Ovary (tissue), 10 donors: ENCODE measurements at places on chromosomes 6 and 20. TPM values are rescaled to one million over a fixed set of nuclear protein-coding genes. Genes with fewer than 3 reads are reported as not detected.

The GJA10 gene
- total RNA-seq, result not detected

DNA sequence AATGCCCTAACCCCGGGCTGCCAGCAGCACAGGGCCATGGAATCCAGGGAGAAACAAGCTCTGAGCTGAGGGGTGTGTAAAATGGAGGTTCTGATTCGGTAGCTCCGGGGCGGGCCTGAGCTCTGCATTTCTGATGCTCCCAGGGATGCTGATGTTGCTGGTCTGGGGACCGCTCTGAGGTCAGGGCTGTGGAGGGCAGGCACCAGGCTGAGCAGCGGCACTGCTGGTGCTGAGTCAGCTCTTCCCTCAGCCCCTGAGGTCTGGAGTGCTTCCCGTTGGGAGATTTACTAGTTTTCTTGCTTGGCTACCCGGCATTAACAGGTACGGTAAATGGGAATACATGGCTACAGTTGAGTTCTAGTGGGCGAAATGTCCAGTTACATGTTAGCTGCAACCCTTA is 18.6 kb upstream of the CST3 start:
- no peak for DNase-seq
- H3K4me3 ChIP-seq, result no peak overlapping the region
- H3K36me3 ChIP-seq, result no peaks in the 10 kb centered on the region
- no peaks in the 10 kb centered on the region for H3K27me3 ChIP-seq

GRCh38 chr6:72824833-72825232 is 203.0 kb downstream of the KCNQ5 start:
- no peak for DNase-seq
- no peaks in the 10 kb centered on the region for H3K4me1 ChIP-seq
- H3K27ac ChIP-seq, result no peak overlapping the region
- no peaks in the 10 kb centered on the region for H3K27me3 ChIP-seq

- H3K27ac ChIP-seq, result peak overlapping the region; percentile 43
- H3K36me3 ChIP-seq, result no peaks in the 10 kb centered on the region
- H3K27me3 ChIP-seq, result no peaks in the 10 kb centered on the region
Measured at GRCh38 chr6:26571592-26572296, 25.0 kb upstream of the ABT1 start.

The HFE gene
- total RNA-seq, result 7.6 TPM

GRCh38 chr6:98044151-98044561 is 761.1 kb upstream of the MMS22L start:
- no peak overlapping the region for H3K27ac ChIP-seq
- no peaks in the 10 kb centered on the region for H3K36me3 ChIP-seq
- no peaks in the 10 kb centered on the region for H3K27me3 ChIP-seq
- H3K4me3 ChIP-seq, result no peak overlapping the region
- no peaks in the 10 kb centered on the region for H3K4me1 ChIP-seq
- no peak for DNase-seq

DNA sequence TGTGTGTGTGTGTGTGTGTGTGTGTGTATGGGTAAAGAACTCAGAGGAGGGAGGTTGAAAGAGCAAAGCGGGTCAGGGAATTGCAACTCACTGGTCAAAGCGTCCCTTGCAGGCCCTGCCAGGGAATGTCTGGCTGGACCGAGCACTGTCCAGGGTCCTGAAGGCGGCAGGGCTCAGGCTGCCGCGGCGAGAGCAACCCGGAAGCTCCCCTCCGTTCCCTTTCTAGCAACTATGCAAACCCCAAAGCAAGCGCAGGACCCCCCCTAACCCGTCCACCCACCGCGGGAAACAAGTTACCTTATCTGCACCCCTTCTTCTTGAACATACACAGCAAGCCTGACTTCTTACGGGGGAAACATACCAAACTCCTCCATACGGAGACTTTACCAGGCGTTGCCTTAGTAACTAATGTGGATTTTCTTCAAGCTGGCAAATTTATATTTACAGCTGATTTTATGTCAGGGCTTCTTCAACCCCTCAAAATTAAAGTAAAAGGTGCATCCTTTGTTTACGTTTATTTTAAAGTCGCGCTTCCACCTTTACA is 538 bp upstream of the GRM1 start:
- no peaks in the 10 kb centered on the region for H3K36me3 ChIP-seq
- H3K27ac ChIP-seq, result no peak overlapping the region
- H3K27me3 ChIP-seq, result no peaks in the 10 kb centered on the region
- peak; percentile 25 for DNase-seq

The TSBP1 gene
- total RNA-seq, result not detected

DNA sequence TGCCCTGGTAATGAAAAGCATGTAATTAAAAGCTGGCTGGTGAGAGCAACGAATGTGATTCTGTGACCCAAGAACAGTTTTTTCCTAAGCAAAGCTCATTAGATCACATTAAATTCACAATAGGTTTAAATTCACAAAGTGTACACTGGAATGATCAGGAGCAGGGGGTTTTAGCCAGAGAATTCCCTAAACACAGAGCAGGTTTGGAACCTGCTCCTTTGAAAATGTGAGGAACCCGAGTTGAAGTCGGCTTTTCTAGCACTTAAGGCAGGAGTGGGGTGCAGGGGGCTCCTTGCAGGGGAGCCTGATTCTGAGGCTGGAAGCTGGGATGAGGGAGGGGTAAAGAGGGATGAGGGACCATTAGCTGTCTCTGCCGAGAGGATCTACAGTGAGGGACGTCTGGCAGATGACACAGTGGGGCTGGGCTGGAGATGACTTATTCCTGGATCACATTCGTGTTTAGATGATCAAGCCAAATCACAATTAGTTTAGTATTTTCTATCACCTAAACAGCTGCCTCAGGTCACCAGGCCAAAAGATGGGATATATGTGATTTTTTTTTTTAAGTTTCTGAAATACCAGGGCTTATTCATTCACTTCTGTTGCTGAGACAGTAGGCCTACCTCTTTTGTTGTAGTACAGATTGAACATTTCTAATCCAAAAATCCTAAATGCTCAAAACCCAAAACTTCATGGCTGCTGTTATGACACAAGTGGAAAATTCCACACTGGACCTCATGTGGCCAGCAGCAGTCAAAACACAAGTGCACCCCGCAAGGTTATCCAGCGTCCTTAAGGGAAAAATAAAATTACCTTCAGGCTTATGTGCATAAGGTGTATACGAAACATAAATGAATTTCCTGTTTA is 93.1 kb upstream of the HIVEP1 start:
- H3K27ac ChIP-seq, result no peak overlapping the region
- peaks cover 2% of the 10 kb centered on the region for H3K4me1 ChIP-seq
- no peaks in the 10 kb centered on the region for H3K36me3 ChIP-seq
- no peak for DNase-seq
- no peak overlapping the region for H3K4me3 ChIP-seq

DNA sequence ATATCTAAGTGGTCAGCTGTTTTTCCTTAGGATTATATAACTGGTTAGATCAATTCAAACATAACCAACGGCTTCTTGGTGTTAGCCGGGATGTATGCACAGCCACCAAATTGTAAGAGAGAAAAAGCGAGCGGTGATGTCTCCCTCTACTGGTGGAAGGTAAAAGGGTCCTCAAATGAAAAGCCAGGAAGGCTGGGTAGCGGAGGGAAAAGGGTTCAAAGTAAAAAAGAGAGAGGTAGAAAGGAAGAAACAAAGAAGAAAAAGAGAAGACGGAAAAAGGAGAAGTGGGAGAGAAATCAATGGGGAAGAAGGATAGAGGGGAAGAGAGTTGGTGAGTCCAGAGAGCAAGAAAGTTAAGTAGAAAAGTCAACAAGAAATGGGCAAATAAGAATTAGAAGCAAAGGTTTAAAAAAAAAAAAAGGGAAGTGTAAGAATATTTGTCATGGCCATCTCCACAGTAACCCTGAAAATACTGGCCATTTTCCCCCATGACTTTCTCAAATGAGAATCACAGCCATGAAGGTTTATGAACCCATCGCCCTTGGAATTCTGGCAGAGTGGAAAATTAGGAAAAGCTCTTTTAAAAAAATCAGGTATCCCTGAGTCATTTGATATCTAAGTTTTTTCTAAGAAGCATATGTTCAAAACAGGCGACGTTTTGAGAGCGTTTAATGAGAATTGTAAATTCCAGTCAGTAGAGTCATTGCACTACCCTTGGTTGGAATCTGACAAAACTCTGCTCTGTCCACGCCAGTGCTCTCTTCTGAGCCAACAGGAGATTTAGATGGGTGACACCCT is 155.6 kb upstream of the SNX9 start:
- H3K27me3 ChIP-seq, result no peaks in the 10 kb centered on the region
- peaks cover 9% of the 10 kb centered on the region for H3K4me1 ChIP-seq
- H3K4me3 ChIP-seq, result no peak overlapping the region
- H3K27ac ChIP-seq, result no peak overlapping the region

DNA sequence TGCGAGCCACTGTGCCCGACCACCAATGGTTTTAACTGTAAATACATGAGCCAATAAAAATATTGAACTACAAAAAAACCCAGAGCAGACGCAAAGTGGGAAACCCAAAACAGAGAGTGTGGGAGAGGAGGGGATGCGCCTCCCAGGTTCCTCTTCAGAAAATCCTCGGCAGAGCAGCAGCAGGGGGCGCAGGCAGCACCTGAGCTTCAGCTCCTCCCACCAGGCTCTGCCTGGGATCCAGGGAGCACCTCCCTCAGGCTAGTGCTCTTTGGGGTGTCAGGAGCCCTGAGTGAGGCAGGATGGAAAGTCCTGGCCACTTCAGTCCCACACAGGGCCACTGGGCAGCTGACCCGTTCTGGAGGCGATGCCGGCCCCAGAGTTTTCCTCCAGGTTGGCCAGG is 536.9 kb upstream of the CDH4 start:
- no peaks in the 10 kb centered on the region for H3K27me3 ChIP-seq
- no peak for DNase-seq
- no peak overlapping the region for H3K4me3 ChIP-seq
- H3K36me3 ChIP-seq, result no peaks in the 10 kb centered on the region
- H3K4me1 ChIP-seq, result no peaks in the 10 kb centered on the region

The POU5F1 gene
- total RNA-seq, result not detected

DNA sequence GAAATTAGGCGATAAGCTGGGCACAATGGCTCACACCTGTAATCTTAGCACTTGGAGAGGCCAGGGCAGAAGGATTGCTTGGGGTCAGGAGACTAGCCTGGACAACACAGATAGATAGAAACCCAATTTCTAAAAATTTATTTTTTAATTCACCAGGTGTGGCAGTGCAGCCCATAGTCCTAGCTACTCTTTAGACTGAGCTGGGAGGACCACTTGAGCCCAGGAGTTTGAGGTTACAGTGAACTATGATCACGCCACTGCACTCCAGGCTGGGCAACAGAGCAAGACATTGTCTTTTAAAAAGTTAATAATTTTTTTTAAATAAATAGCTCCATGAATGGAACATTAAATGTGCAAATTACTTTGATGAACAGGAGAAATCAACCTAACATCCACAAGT is 8.2 kb downstream of the ZNF318 start:
- H3K4me1 ChIP-seq, result peaks cover 2% of the 10 kb centered on the region
- H3K4me3 ChIP-seq, result no peak overlapping the region
- H3K27me3 ChIP-seq, result no peaks in the 10 kb centered on the region
- DNase-seq, result no peak
- H3K27ac ChIP-seq, result no peak overlapping the region
- H3K36me3 ChIP-seq, result no peaks in the 10 kb centered on the region

The NKX2-4 gene
- total RNA-seq, result not detected

- H3K4me1 ChIP-seq, result peaks cover 1% of the 10 kb centered on the region
- no peaks in the 10 kb centered on the region for H3K27me3 ChIP-seq
- H3K27ac ChIP-seq, result no peak overlapping the region
Measured at GRCh38 chr6:159122453-159122852, 46.7 kb upstream of the FNDC1 start.

- H3K4me3 ChIP-seq, result no peak overlapping the region
- no peaks in the 10 kb centered on the region for H3K36me3 ChIP-seq
- no peaks in the 10 kb centered on the region for H3K27me3 ChIP-seq
- H3K4me1 ChIP-seq, result no peaks in the 10 kb centered on the region
- H3K27ac ChIP-seq, result no peak overlapping the region
Measured at GRCh38 chr6:161830866-161831616, 557.2 kb upstream of the AGPAT4 start.

DNA sequence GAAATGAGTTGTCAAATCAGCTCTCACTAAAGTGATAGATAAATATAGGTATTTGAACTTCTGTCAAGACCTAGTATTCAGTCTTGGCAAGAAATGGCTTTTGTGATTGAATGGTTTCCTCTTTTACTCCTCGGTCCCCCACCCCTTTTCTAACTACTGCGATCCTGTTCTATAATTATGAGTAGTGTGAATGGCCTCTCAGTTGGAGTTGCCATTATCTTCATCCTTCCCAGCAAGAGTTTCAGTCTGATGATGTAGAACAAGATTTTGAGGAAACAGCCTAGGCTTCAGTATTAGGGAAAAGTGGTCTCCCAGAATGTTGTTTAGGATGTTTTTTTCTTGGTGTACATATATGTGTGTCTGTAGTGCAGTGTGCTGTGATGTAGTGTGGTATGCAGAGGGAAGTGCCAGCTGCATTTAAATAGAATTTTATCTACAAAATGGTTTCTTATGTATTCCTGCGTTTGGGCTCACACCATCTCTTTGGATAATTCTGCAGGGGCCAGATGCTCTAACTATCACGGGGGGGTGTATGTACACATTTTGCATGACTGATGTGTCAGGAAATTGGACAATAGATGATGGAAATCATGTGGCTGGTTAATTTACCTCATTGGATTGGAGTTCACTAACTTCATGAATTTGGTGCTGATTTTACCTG is 180.1 kb upstream of the MMS22L start:
- no peak for DNase-seq
- H3K36me3 ChIP-seq, result no peaks in the 10 kb centered on the region
- no peak overlapping the region for H3K27ac ChIP-seq
- no peaks in the 10 kb centered on the region for H3K4me1 ChIP-seq

DNA sequence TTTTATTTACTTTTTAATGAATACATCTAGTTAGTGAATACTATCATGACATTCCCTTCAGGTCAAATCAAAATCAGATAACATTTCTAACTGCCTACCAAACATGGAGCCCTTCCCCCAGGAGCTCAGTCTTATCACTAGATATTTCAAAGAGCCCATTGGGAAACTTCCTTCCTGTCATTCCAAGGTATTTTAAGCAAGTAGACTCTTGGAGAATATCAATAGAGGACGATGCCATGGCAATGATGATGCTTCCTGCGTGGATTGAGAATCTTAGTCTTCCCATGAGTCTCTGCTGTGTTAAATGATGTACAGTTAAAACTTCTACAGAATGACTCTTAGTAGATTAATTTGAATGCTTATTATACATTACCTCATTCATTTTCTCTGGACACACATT is 384.9 kb downstream of the CENPW start:
- no peaks in the 10 kb centered on the region for H3K4me1 ChIP-seq
- H3K27ac ChIP-seq, result no peak overlapping the region
- no peaks in the 10 kb centered on the region for H3K27me3 ChIP-seq
- no peak for DNase-seq
- no peaks in the 10 kb centered on the region for H3K36me3 ChIP-seq

- no peaks in the 10 kb centered on the region for H3K27me3 ChIP-seq
- no peak for DNase-seq
- no peaks in the 10 kb centered on the region for H3K4me1 ChIP-seq
- no peak overlapping the region for H3K27ac ChIP-seq
- no peaks in the 10 kb centered on the region for H3K36me3 ChIP-seq
- no peak overlapping the region for H3K4me3 ChIP-seq
Measured at GRCh38 chr6:41216616-41217015, 11.5 kb upstream of the TREML4 start.

DNA sequence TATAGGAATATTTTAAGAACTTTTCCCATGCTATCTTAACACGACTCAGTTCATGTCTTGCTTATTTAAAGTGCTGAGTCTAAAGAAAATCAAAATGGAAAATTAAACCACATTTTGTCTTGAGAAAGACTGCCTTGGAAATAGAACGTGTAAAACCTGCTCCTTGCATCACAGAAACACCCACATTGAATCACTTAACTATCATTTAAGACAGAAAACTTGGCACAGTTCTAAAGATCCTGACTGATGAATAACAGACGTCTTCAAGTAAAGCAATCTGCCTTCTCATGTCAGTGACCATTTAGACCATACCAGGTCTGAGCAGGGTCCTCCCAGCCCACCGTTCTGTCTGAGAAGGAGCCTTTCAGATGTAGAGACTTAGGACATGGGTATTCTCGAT is 7.4 kb downstream of the PERP start:
- DNase-seq, result no peak
- no peak overlapping the region for H3K27ac ChIP-seq
- H3K4me3 ChIP-seq, result no peak overlapping the region
